MCF 10A (cell line): ENCODE measurements at places on chromosomes 7 and 10. TPM values are rescaled to one million over a fixed set of nuclear protein-coding genes. Genes with fewer than 3 reads are reported as not detected.

- no peaks in the 10 kb centered on the region for H3K36me3 ChIP-seq
- no peak for DNase-seq
These were observed 2.8 kb upstream of the GNAI1 start for GRCh38 chr7:80131675-80132435.

DNA sequence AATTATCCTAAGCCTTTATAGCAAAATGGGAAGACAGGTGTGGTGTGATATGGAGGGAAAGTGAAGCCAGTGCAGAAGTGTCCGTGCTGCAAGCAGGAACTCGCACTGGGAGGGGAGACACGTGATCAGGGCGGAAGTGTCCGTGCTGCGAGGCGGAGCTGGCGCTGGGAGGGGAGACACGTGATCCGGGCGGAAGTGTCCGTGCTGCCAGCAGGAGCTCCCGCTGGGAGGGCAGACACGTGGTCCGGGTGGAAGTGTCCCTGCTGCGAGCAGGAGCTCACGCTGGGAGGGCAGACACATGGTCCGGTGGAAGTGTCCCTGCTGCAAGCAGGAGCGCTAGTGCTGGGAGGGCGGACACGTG, 40.5 kb upstream of the PRKAR1B start:
- H3K4me3 ChIP-seq = peak overlapping the region; percentile 79
- H3K36me3 ChIP-seq = peaks cover 78% of the 10 kb centered on the region
- peak overlapping the region; percentile 94 for H3K27ac ChIP-seq
- no peaks in the 10 kb centered on the region for H3K4me1 ChIP-seq
- peak; percentile 85 for DNase-seq

DNA sequence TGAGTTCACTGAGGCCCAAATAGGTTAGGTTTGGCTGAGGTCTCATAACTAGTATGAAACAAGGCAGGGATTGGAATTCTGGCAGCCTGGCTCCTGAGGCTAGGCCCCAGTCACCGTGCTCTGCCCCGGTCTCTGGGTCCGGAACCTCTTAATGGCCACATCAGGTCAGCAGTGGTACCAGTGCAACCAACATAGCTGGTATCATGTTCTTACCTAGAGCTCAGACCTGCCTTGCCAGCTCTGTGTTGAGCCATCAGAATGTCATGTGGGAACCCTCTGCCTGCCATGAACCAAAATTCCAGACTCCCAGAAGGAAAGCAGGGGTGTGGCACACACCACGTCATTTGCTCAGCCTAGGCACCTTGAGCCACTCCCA, 56.5 kb downstream of the ZNF467 start:
- H3K4me3 ChIP-seq = peak overlapping the region; percentile 93
- no peak for DNase-seq
- H3K4me1 ChIP-seq = peaks cover 24% of the 10 kb centered on the region
- H3K27ac ChIP-seq = no peak overlapping the region

GRCh38 chr7:155422151-155422550, 35.8 kb upstream of the EN2 start:
- H3K4me1 ChIP-seq = no peaks in the 10 kb centered on the region
- peaks cover 48% of the 10 kb centered on the region for H3K27me3 ChIP-seq
- H3K27ac ChIP-seq = no peak overlapping the region
- DNase-seq = no peak
- no peaks in the 10 kb centered on the region for H3K36me3 ChIP-seq

DNA sequence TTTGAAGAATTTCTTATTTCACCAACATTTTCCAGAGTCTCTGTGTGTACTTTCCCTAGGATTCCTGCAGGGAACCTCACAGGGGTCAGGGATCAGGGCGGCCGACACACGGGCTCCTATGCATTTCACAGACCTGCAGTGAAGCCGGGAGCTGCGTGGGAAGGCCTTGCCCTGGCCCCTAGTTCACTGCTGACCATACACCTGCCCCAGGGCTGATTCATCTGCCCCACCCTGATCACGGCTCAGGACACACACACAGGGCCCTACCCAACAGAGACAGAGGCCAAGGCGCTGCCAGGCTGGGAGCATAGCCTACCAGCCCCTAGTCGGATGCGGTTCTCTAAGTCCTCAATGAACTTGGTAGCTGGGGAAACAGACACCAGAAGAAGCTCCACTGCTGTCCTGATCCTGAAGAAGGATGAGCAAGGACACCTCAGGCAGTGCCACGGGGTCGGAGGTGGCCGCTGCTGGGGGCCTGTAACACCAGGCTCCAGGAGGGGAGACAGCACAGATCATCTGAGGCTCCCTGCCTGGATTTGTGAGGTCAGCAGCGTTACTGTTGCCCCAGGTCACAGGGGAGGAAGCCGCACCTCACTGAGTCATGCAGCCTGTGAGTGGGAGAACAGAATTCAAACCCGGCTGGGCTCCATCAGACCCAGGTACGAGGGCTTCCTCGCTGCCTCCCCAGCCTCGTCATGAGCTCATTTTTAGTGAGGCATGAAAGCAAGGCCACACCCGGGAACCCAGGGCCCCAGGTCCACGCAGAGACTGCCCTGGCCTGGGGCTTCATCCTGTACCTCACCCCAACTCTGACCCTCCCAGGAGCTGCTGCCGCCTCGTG, 278.8 kb upstream of the PPP2R2D start:
- H3K27ac ChIP-seq = no peak overlapping the region
- H3K36me3 ChIP-seq = no peaks in the 10 kb centered on the region
- no peak overlapping the region for H3K4me3 ChIP-seq

Gene GFRA1
- not detected in 2 replicates for total RNA-seq

Gene H2BK1
- total RNA-seq = not detected in 2 replicates

Gene NODAL
- total RNA-seq = not detected in 2 replicates
